ENCODE measurements at places on chromosomes 13 and 19.

DNA sequence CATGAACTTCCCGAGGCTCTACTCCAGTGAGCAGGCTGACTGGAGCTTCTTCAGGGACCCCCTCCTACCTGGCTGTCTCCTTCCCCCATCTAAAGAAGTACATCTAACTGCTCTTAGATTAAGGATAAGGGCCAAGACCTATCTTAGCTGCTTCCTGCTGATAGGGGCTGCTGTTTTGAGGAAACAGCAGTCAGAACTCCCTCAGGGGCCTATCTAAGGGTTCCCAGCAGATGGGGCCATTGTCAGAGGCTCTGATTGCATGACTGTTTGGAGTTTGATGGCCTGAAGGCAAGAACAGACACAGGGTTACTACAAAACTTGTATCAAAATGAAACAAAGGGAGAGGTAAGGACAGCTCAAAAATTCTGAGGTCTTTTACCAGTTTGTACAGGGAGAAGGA lies 2636.9 kb upstream of the PCDH20 start:
- no peak for DNase-seq

GRCh38 chr19:45166723-45167252 lies 6.0 kb upstream of the NKPD1 start:
- no peak for DNase-seq

GRCh38 chr13:98576200-98576945 lies 534 bp downstream of the STK24 start:
- peak; percentile 33 for DNase-seq

DNA sequence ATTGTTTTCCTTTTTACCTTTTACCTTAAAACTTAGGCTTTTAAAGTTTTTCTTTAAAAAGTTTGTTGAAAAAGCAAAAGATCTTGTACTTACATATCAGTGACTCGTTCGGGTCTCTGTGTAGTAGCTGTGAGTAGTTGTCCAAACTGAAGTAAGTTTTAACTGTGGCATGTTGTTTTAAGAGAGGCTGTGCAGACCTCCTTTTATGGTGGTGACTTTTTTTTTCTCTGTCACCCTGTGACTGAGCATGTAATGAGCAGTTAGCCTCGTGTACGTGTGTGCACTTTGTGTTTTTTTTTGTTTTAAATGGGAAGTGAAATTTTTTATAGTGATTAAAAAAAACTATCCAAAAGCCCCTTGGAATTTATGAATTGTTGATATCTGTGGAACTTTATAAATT lies at the start of gene GPR183:
Gene GPR183 (minus strand): TSS at position 153 of the 400 bp plus-strand sequence. CDS start 11,254 bp downstream, outside the sequence.
- DNase-seq, result peak; percentile 79

DNA sequence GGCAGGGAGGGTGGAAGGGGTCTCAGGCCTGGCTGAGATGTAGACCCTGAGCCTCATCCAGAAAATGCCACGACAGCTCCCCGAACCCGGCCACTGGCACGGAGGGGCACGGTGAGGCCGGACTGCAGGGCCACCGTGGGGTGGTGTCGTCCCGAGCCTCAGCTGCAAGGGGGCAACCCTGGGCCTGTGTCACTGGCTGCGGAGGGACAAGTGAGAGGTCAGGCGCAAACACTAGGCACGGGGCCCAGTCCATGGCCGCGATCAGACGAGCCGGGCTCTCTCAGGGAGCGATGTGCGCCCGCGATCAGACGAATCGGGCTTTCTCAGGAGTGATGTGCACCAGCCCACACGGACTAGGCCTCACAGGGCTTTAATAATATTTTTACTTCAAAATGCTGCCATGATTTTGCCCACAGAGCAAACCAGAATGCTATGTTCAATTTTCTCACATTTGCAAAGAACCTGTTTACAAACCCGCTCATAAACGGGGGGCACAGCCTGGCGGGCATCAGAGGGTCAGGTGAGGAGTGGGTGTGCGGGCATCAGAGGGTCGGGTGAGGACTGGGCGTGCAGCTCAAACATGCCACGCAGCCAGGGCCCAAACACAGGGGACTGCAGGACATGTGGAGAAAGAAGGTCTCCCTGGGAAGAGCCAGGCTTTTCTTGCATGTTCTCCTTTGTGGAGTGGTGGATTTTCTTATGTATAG lies 42.6 kb upstream of the C13orf46 start:
- DNase-seq, result no peak
